HepG2 (cell line): ENCODE measurements at places on chromosomes 4 and X. TPM values are rescaled to one million over a fixed set of nuclear protein-coding genes. Genes with fewer than 3 reads are reported as not detected.

DNA sequence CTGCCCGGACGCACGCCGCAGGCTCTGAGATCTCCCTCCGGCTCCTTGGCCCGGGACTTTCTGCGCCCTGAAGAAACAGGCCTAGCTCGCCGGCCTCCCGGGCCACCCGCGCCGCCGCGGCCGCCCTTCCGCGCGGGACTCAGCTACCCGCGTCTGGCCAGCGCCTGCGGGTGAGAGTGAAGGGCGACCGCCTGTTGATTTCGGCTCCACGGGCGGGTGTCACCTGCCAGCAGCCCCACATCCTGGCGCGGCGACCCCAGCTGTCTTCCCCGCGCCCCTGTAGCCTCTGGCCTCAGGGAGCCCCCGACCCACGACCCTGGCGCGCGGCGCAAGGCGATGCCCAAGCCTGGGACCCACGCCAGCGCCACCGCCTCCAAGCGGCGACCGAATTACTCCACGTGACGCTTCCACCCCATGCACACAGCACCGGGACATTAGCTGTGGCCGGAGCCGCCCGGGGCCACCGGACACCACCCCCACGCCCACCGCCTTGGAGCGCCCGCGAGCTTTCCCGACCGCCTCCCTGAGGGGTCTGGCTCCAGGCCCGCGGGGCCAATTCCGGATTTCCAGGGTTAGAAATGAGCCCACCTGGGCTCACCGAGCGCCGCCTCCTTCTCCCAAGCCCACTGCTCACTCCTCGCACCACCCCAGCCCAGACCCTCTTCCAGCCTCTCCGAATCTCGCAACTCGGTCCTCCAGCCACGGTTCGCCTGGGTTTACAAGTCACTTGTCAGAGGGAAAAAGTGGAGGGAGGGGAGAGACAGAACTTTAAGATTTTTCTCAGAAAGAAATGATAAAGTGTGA is 10.2 kb downstream of the ARX start:
- H3K4me3 ChIP-seq, result no peak overlapping the region; the same call in 1 of the 2 replicates
- H3K4me1 ChIP-seq, result peaks cover 6% of the 10 kb centered on the region; the same call in 1 of the 2 replicates
- no peaks in the 10 kb centered on the region for H3K36me3 ChIP-seq
- peaks cover 38% of the 10 kb centered on the region; the same call in 2 of the 3 replicates for H3K27me3 ChIP-seq
- no peak overlapping the region for H3K27ac ChIP-seq

GRCh38 chr4:111755571-111755970 is 389.7 kb upstream of the FAM241A start:
- no peak overlapping the region for H3K4me3 ChIP-seq
- DNase-seq, result no peak
- no peaks in the 10 kb centered on the region; the same call in 1 of the 2 replicates for H3K27me3 ChIP-seq
- no peaks in the 10 kb centered on the region for H3K36me3 ChIP-seq

Gene NEUROG2
- not detected in 2 replicates for total RNA-seq

DNA sequence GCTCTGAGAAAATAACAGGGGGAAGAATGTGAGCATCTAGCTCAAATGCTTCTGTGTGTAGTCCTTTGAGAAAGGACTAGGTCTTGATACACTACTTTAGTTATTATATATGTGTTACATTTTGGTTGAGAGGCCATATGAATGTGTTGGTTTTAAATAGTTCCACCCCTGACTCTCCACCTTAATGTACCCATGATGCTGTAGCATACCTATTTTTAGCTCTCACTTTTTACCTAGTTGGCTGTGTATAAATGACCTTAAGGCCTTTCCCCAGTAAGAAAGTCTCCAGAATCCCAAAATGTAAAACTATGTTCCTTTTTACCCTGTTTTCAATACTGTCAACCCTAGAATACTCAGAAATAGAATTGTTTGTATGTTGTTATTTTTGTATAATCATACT is 20.0 kb upstream of the NPNT start:
- no peak overlapping the region for H3K27ac ChIP-seq
- DNase-seq, result no peak
- H3K36me3 ChIP-seq, result no peaks in the 10 kb centered on the region

- H3K36me3 ChIP-seq, result no peaks in the 10 kb centered on the region
- DNase-seq, result no peak
- H3K4me3 ChIP-seq, result no peak overlapping the region
Measured at GRCh38 chrX:40290517-40290916, 192.8 kb upstream of the BCOR start.

DNA sequence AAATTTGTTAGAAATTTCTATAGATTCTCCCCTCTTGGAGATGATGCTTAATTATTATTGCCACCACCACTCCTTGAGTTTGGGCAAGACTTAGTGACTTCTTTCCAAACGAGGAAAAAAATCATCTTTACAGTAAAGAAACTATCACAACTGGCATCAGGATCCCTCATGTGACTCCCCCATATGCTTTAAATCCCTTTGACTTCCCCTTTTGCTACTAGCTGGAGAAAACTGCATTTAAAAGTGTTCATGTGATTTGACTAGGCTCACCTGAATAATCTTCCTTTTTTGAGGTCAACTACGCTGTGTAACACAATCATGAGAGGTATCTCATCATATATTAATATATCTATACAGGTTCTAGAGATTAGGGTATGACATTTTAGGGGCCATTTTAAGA is 30.3 kb upstream of the ENOX2 start:
- H3K27me3 ChIP-seq, result no peaks in the 10 kb centered on the region
- H3K4me1 ChIP-seq, result no peaks in the 10 kb centered on the region
- no peak overlapping the region for H3K4me3 ChIP-seq
- DNase-seq, result no peak
- no peak overlapping the region for H3K27ac ChIP-seq
- H3K36me3 ChIP-seq, result no peaks in the 10 kb centered on the region

Gene FAM241A
- total RNA-seq, result 0.69 and 0.74 TPM in 2 replicates
